ENCODE measurements at places on chromosomes 6 and 20.

DNA sequence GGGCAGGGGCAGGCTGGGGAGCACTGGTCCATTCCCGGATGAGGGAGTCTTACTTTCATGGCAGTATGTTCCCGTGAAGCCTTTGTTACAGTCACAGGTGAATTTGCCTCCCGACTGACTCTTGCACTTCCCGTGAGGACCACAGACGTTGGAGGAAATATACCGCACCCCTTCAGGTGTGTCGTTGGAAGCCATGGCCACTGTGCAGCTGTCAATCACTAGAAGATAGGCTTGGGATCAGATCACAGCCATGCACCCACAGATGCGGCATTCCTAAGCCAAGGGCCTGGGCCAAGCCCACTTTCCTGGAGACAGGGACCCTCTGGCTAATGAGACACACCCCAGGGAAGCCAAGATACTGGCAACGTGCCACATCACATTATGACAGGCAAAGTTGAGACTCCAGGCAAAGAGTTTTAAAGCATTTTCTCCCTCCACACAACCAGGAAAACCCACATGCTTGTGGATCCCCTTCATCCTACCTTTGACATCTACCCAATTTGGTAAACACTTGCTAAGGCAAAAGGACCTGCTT lies 26.8 kb downstream of the JAG1 start:
- no peak for DNase-seq

DNA sequence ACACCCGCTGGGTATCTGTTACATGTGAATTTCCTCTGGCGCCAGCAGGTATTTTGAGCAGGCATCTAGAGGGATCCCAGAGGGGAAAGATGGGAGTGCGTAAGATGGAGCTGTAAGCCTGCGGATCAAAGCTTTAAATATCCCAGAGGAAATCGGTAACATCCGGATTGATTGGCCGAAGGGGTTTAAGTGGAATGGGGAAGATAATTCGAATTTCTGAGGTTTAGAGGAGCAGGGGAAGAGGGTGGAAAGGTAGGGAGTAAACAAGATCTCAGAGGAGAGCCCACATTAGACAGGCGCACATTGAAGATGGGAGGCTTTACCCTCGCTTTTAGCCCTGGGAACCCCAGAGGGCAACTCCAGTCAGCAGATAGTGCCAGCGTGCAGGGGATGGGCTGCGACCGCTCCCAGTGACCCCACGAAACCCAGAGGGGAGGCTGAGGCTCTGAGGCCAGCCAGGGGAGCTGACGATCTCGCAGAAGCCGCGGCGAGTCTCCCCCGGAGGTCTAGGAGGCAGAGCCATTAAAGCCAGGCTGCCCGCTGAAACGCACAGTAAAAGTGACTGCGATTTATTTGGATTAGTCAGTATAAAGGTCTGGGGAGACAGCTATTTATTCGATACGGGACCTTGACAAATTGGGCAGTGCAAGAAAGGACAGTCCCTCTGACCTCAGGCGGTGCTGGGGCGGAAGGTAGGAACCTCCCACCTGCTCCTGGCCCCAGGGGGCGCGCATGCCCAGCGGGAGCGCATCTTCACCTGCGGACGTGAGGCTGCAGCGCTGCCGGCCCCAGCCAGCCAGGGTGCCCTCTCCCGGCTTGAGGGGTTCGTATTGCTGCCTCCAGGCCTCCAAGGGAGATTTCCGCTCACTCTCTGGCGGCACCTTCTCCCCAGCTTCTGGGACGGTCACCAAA lies 34.3 kb upstream of the TCF21 start:
- DNase-seq = no peak

GRCh38 chr6:3725145-3726047 lies 26.1 kb downstream of the PXDC1 start:
- no peak for DNase-seq

DNA sequence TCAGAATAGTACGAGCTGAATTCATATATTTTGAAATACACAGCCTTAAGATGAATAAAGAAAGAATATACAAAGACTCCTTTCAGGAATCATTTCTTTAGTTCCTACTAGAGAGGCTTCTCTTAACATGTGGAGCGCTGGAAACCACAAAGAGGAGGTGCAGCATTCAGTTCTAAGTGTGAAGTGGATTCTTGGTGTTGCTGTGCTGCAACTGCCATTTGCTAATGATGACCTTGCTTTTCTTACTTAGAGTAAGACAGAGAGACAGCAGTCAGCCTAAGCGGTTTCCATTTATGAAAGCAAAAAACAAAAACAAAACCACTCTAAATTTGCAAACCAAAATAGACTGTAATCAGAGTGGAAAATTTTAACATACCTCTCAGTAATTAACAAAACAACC lies 629.0 kb downstream of the EPHA7 start:
- DNase-seq = no peak

DNA sequence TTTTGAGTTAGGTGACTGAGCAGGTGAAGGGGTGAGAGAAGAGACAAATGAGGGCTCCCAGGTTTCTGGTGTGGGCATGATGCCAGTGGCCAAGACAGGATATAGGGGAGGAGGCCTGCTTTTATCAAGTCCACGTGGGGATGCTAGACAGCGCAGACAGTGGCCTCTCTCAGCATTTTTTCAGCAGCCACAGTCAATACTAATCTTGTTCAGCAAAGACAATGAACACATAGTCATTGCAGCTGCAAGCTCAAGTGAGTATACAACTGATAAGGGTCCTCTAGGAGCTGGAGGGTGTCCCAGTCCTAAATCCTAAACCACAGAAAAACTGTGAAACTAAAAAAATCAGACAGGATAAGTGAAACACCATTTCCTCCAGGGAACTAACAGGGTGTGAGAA lies 48.6 kb downstream of the UQCC1 start:
- no peak for DNase-seq

DNA sequence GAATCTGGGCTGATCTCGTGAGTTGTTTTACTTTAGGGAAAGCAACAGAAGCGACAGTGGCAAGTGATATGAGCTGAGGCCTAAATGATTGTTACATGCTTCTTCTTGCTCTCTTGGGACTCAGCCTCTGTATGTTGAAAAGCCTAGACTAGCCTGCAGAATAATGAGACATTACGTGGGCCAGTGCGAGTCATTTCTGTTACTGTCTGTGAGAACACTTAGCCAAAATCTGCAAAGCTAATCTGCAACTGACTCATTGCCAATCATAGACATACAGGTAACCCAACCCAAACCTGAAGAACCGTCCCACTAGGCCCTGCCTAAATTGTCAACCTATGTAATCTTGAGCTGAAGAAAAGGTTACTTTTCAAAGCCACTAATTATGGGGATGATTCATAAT lies 77.4 kb upstream of the F13A1 start:
- no peak for DNase-seq

DNA sequence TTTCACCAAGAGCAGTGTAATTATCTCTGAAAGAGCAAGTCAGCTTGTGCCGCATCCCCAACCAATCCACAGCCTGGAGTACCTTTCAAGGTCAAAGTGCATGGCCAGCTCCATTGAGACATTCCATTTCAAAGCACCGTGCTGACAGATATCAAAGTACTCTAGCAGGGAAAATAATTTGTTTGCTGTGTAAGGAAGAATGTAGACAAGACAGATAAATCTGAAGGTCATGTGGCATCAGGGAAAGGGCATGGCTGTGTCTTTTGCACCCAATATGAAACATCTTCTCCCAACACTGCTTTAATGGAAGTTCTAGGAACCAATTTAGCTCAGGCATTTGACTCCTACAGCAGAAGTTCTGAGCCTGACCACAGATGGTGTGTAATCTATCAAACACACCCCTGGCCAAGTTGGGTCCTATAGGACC lies 242.7 kb upstream of the TAB2 start:
- DNase-seq = no peak

GRCh38 chr6:23377830-23378229 lies 748.2 kb upstream of the NRSN1 start:
- no peak for DNase-seq

GRCh38 chr6:163413345-163414116 lies 987 bp upstream of the QKI start:
- peak; percentile 85 for DNase-seq

GRCh38 chr6:36851149-36851614 lies 11.9 kb upstream of the CPNE5 start:
- DNase-seq = peak; percentile 29

GRCh38 chr6:147438758-147439528 lies 69.5 kb upstream of the SAMD5 start:
- no peak for DNase-seq

- DNase-seq = no peak
Observed at GRCh38 chr6:105428342-105428957, 25.6 kb upstream of the PREP start.

GRCh38 chr20:25280574-25281535 lies 33.0 kb downstream of the PYGB start:
- DNase-seq = no peak

GRCh38 chr6:36273802-36274514 lies 4.1 kb downstream of the PNPLA1 start:
- no peak for DNase-seq

DNA sequence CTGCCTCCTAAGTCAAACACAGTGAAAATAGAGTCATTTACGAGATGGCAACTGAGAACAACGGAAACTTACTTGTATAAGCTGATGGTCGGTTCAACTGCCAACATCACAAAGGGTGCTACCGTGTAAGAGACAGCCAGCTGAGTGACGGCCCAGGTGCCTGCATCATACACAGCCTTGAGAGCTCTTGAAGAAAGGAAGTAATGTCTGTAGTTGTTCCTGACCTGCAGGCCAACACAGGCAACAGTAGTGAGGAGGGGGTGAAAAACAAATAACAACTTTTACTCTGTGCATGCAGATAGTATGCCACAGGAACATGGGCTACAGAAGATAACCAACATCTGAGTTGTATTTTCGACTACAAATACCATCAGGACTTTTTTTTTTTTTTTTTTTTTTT lies 102.7 kb downstream of the MBOAT1 start:
- DNase-seq = no peak

DNA sequence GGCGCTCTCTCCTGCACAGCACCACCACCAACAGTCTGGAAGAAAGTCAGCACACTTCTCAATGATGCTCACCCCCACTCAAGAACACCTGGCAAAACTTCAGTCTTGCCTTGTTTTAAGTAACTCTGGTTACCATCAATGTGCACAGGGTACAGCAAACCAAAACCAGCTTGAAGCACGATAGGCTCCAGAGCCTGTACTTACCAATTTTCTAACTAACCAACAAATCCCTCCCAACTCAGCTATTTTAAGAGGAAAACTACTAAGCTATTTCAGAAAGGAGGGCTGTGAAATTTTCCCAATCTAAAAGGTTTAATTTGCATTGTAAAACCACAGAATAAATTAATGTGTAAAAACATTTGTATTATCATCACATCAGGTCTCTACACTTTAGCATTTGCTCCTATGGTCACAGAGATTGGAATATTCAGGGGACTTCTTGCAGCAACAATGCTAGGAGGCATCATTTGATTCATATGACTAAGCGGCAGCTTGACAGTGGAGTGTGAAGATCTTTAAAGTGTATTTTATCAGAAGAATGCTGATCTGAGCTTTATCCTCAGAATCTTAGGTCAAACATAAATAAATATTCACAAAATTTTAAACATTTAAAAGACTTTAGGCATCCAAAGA lies 82.8 kb downstream of the RALGAPA2 start:
- DNase-seq = no peak

- DNase-seq = no peak
Observed at GRCh38 chr20:22389836-22390542, 194.4 kb downstream of the FOXA2 start.

DNA sequence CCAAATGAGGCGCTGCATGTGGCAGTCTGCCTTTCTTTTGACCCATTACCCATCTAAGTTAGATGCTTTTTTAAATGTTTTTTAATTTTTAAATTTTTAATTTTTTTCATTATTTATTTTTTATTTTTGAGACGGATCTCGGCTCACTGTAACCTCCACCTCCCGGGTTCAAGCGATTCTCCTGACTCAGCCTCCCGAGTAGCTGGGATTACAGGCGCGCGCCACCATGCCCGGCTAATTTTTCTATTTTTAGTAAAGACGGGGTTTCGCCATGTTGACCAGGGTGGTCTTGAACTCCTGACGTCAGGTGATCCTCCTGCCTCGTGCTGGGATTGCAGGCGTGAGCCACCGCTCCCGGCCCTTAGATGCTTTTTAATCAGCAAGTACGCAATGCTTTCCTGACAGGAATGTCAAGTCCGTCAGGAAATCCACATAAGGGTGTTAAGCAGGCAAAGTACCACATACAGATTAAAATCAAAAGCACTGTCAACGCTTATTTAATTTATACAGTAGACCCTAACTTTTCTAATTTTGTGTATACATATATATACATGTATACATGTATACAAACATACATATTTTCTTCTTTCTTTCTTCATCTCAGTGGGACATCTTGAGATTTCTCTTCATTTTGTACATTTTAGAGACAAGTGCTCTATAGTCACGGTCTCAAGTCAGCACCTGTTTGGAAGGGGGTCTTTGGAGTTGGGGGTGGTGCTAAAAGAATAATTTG lies 995 bp upstream of the GSTA4 start:
- no peak for DNase-seq

DNA sequence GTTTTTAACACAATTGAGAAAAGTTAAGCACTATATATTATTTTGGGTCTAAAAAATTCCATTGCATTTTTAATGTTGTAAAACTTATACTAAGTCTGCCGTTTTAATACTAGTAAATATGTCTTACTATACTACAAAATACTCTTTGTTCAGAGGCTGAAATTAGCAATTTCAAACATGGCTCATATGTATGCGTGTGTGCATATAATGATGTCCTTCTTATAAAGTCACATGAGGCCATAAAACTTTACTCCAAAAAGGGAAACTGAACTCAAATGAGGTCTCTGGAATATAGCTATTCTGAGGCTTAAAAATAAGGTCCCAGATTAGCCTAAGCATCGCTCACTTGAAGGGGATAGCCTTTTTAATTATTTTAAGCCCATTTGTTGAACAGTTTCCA lies 224.0 kb downstream of the MYLK4 start:
- no peak for DNase-seq

GRCh38 chr6:158391276-158391675 lies 79.0 kb downstream of the TULP4 start:
- no peak for DNase-seq

- DNase-seq = no peak
Observed at GRCh38 chr6:102841060-102841459, 1447.6 kb downstream of the GRIK2 start.

GRCh38 chr6:144646093-144647056 lies 361.2 kb downstream of the UTRN start:
- no peak for DNase-seq

- DNase-seq = no peak
Observed at GRCh38 chr20:61817575-61817974, 248.1 kb downstream of the TAF4 start.

DNA sequence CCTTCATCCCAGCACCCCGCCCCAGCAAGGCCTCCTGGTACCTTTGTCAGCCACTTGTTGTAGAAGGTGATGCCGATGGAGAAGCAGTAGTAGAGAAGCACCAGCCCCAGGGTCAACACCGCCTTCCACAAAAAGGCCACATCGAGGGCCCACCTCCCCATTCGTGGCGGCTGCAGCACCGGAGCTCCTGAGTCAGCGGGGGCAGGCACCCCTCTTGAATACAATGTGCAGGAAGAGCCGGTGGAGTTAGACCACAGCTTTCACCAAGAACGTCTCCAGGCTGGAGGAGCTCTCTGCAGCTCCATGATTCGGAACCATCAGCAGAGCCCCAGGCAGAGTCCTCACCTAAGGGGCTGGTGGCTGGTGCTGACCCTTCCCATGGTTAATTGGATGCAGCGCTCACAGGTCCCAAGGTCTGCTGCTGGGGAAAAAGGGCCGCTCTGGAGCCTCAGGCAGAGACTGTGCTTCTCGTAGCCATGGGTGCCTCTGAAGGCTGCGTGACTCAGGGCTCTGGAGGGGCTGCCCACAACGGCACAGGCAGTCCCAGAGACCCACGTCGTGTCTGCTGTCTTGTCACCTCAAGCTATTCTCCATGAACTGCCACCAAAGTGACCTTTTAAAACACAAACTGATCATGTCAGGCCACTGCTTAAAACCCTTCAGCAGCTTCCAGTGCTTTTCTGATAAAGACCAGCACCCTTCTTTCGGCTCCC lies 47.9 kb downstream of the ELMO2 start:
- DNase-seq = no peak
